ENCODE measurements at places on chromosomes 5 and 9.

DNA sequence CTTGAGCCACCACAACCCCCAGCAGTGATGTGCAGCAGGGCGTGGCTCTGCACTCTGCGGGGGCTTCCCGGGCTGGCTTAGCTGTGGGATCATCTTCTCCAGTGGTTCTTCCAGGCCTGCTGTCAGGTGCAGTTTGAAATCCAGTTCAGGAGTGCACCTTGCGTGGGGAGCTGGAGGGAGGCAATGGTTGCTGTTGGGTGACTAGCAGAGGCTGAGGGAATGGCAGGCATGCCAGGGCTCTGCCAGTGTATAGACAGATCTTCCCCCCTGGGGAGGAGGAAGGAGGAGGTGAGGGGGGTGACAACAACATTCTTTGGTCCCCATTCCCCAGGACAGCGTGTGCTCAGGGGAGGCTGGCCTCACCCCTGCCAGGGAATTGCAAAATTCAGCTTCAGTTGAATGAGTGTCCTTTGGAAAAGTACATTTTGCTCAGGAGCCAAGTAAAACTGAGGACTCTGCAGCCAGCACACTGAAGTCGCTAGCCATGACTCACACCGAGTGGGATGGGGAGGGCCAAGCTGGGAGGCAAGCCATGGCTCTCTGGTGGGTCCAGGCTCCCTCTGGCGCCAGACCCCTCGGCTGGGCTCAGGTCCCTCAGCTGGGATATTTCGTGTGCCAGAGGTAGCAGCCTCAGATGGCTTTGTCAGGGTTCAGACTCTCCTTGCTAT is 35.0 kb downstream of the ERGIC1 start:
- DNase-seq = no peak

DNA sequence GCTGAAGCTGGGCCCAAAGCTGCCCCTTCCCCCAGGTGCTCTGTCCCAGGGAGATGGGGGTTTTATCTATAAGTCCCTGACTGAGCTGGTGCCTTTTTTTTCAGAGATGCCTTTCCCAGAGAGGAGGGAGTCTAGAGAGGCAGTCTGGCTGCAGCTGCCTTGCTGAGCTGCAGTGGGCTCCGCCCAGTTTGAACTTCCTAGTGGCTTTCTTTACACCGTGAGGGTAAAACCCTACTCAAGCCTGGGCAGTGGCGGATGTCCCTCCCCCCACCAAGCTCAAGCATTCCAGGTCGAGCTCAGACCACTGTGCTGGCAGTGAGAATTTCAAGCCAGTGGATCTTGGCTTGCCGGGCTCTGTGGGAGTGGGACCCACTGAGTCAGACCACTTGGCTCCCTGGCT is 41.3 kb downstream of the CAVIN4 start:
- no peak for DNase-seq

DNA sequence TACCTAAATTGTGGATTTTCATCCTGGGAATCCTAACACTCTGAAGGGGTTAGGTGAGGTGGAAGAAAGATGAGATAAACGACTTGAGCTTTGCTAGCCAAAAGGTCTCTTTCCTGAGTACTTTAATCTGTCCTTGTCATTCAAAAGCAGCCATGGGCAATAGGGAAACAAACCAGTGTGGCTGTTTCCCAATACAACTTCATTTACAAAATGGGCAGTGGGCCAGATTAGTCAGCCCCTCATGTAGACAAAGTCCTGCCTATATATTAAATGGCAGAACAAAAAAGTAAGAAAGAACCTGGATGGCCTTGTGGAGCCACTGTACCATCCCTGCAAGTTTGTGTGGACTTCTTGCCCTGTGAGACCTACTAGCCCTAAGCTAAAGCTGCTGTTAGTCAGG is 51.0 kb upstream of the NFIL3 start:
- DNase-seq = no peak

GRCh38 chr5:145237843-145238242 is 597.3 kb downstream of the PRELID2 start:
- DNase-seq = no peak

DNA sequence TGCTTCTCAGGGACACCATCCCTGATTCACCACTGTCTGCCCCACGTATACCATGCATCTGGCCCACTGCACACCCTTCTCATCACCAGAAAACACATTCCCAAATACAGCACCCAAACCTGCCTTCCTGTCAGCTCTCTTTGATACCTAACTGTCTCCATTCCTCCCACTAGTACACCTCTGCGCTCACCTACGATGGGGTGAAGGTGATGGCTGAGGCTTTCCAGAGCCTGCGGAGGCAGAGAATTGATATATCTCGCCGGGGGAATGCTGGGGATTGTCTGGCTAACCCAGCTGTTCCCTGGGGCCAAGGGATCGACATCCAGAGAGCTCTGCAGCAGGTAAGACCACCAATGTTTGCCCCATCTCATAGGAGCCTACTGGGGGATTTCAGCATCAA is 186.4 kb downstream of the GRIA1 start:
- DNase-seq = no peak

- DNase-seq = no peak
Measured at GRCh38 chr5:61649231-61649630, 317.2 kb downstream of the ZSWIM6 start.

Data from stimulated activated CD8-positive, alpha-beta memory T cell treated with anti-CD3 and anti-CD28 coated beads, Interleukin-2, amount 100 ng/mL, for 48 hours (primary cell).